ENCODE measurements at places on chromosomes 16 and 17.

GRCh38 chr17:39080421-39081078, 70.9 kb downstream of the PLXDC1 start:
- DNase-seq: peak; percentile 73

- DNase-seq: no peak
These were observed 16.3 kb downstream of the CYB561 start for GRCh38 chr17:63429766-63430165.

DNA sequence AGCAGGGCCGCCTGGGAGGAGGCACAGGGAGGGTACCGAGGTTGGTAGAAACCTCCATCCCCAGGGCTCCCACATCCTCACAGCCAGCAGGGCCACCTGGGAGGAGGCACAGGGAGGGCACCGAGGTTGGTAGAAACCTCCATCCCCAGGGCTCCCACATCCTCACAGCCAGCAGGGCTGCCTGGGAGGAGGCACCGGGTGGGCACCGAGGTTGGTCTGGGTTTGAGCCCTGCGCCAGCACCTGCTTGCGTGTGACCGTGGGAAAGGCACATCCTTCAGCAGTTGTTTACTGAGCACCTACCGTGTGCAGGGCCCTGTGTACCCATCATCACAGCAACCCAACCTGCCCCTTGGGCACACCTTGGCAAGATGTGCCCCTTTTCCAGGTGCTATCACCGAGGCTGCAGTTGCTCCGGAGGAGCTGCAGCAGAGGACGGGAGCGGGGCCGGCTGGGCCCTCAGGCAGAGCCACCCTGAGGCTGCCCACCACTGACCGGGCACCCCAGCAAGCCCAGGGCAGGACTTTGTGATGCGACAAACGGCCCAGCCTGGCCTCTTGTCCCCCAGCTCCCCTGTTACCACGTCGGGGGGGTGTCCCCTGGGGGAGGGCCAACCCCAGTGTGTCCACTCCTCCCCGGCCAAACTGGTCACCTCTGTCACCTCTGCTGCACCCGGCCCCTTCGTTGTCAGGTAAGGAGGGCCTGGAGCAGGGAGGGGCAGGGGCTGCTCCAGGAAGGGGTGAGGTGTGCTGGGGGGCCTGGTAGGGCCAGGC, 22.1 kb upstream of the OSGIN1 start:
- DNase-seq: no peak

GRCh38 chr16:19680881-19681340, 37.1 kb downstream of the KNOP1 start:
- DNase-seq: no peak
